ENCODE measurements at places on chromosomes 1 and 21. TPM values are rescaled to one million over a fixed set of nuclear protein-coding genes. Genes with fewer than 3 reads are reported as not detected.

DNA sequence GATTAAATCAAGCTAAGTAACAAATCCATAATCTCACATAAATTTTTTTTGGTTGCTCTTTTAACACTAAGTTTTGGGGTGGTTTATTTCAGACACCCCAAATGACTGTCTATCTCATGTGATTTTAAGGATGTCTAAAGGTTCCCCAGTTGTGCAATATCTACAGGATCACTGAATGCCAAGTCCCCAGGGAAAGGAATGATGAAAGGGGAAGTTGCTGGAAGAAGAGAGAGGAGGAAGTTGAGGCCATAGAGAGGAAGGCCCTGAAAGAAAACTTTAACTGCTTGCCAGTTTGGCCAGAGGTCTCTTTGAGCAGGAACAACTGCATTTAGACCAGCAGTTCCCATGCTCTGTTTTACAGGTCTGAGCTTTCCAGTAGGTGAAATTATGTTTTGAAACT lies 27.5 kb upstream of the SLC19A2 start:
- DNase-seq: no peak

- no peak for DNase-seq
Observed at GRCh38 chr1:94654459-94654858, 112.9 kb upstream of the F3 start.

- DNase-seq: peak; percentile 97
Observed at GRCh38 chr1:31376375-31377134, 3.7 kb upstream of the FABP3 start.

DNA sequence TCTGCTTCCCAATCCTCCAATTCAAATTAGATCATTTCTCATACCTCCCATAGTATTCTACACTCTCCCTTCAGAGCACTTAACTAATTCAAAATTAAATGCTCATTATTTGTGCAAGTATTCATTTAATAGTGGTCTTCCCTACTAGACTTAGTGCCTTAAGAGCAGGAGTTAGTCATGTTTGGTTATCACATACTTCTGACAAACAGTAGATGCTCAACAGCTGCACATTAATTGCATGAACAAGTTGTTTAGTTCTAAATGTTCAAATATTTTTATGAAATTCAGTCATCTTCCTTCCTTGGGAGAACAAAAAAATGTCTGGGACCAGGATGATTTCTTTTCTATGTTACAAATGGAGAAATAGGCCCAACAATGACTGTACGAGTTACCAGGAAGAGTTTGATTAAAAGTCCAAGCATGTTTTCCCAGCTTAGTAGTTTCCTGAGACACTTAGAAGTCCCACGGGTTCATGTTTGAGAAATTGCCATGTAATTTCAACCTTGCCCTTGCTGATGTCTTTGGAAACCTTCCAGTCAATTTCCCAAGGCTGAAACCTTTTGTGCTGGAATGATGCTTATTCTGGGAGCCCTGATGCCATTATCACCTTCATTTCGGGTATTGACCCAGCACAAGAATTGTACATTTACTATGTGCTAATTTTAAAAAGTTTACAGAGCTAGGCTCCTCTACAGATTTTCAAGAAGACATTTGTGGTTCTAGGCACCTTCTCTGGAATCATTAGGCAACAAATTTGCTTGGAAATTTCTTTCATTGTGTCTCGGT lies 437.9 kb upstream of the PLXNA2 start:
- no peak for DNase-seq

- DNase-seq: no peak
Observed at GRCh38 chr1:111867868-111868440, 112.3 kb downstream of the DDX20 start.

DNA sequence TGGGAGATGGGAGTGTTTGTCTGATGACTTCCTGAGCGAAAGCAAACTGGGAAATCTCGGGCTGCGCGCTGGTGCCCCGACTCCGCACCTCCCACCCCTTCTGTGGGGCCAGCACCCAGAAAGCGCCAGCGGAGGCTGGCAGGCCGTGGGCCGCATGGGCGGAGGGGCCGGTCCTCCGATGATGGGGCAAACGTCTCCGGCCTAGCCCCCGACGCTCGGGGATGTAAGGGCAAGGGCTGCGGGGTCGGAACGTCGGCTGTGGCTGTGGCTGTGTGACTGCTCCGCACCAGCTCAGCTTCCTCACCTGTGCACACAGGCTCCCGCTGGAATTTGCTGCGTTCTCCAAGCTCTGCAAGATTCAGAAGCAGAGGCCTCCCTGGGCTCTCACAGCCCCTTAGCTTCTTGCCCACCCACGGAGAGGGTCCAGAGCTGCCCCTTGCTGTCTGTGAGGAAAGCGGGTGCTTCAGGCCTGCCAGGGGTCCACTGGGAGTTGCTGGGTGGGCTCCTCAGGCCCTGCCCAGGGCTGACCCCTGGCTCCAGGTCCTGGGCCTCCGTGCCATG lies 35.0 kb downstream of the COL18A1 start:
- no peak for DNase-seq

- DNase-seq: no peak
Observed at GRCh38 chr1:212040629-212041412, 5.3 kb downstream of the DTL start.

Gene TLCD4
- 2.4 TPM for total RNA-seq

GRCh38 chr1:109792056-109792831 lies 28.5 kb upstream of the EPS8L3 start:
- peak; percentile 96 for DNase-seq

DNA sequence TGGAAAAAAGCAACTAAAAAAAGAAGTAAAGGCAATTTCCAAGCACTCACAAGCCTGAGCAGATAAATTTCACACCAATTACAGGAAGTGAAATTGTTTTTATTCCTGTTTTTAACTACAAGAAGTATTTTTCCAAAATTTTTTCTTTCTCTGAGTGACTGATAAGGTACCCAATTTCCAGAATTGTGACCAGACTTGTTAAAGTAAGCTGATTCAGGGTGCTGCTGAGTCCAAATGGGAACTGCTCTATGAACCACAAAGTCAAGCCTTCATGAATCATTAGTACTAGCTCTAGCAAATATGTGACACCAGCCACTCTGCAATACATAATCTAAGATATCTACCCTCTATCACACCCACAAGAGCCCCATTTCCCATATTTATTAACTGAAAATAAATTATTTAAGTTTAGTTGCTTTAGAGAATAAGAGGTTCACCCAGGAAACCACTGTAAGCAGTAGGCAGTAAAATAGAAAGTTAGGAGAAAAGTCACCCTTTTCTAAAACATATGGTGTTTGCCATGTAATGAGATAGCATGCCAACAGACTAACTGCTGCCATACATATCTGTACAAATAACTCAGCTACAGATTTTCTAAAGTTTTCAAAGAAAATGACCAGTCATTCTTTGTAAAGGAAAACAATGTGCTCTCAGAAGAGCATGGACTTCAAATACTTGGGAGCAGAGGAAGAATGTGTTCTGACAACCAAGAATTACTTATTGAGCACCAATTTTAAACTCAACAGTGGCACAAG lies 43.1 kb upstream of the TNFSF18 start:
- no peak for DNase-seq

GRCh38 chr1:10450836-10451235 lies 1.0 kb downstream of the CORT start:
- DNase-seq: no peak

Gene PEAR1
- total RNA-seq: 17.0 TPM

DNA sequence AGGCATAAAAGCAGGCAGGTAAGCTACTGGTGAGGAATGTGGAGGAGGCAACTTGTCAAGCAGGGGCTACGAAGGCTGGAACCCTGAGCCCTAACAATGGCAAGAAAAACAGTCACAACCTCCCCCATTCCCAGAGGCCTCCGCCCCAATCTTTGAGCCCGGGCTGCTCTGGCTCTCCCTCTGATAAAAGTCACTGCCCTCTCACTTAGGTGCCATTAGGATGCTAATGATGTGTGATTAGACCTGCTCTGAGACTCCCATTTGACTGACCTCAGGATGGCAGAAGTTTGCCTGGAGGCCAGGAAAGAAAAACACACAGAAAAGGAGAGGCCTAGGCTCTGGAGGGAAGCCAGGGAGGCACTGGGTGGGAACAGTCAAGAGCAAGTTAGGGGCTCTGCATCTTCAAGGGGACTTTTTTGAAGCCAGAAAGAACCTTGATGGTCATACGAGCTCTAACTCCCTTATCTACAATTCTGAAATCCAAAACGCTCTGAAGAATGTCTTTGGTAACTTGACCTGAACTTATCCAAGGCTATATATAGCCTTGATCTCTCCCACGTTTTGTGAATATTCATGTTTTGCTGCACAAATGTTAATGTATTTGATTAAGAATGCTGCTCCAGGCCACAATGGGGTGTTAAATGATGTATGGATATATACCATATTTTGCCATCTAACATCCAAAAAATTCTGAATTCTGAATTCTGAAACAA lies 98.9 kb downstream of the TRABD2B start:
- DNase-seq: no peak

GRCh38 chr1:57003398-57004139 lies 37.8 kb upstream of the C8B start:
- DNase-seq: no peak

GRCh38 chr1:227191607-227192006 lies 126.7 kb downstream of the CDC42BPA start:
- DNase-seq: peak; percentile 2

- DNase-seq: no peak
Observed at GRCh38 chr1:219476116-219476515, 136.8 kb downstream of the ZC3H11B start.

DNA sequence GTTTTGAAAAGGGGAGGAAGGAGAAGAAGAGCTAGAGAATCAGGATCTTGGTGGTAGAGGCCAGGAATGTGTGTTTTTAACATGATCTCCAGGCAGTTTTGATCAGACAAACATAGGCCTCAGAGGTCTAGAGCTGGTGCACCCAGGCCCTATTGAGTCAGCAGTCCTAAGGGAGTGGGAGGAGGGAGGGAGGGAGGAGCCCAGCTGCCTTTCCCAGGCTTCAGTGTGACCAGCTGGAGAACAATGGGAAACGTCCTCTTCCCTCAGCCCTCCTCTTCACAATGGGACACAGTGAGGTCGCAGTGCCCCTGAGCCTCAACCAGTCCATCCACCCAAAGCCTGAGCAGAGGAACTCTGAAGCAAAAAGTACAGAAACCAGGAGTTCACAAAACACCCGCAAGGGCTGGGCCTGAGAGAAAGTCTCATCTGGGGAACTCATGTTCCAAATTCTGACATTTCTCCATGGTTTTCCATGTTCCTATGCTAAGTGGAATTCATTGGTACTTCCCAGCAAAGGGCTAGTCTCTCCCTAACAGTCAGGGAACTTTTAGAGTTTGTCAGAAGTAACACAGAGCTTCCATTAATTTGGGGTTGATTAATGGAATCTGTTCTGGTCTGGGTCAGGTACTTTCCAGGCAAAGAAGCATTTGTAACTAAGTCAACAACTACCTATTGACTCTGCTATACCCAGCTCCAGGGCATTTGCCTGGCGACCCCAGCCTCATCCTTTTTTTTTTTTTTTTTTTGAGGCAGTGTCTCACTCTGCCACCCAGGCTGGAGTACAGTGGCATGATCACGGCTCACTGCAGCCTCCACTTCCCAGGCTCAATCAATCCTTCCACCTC lies 37.5 kb downstream of the ELAPOR1 start:
- DNase-seq: peak; percentile 85

- DNase-seq: no peak
Observed at GRCh38 chr1:59554752-59555151, 257.9 kb downstream of the FGGY start.

DNA sequence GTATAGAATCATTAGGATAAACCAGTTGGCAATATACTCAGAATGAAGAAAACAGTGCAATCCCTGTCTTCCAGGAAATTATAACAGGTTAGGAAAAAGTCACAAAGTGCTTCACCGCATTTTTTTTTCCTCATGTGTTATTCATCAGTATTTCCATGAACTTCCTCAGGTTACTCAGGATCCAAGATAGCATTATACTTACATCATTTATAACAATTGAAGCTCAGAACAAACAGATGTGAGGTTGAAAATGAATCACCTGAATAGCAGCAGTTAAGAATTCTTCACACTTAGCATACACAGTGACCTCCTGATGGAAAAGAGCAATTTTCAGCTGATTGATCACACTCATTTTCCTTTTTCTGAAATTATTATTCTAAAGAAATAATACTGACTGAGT lies 1040.7 kb upstream of the B3GALT2 start:
- no peak for DNase-seq

Gene CELA3B
- total RNA-seq: not detected

DNA sequence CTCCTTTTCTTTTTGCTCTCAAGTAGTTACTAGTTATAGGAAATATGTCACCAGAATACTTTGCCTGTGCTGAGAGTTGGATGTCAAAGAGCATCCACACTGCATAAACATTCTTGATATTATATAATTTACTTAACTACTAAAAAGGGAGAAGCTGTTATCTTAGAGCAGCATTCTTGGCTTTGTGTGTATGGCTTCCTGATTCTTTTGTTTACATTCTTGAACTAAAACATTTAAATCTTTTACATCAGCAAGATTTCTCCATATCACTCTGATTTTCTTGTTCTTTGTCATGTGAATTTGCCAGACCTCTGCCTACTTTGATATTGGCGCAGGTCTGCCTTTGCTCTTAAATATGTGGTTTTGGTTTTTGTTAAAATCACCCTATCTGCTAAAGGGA lies 48.8 kb downstream of the SUCO start:
- DNase-seq: peak; percentile 42

GRCh38 chr1:158932171-158932570 lies 819 bp downstream of the PYHIN1 start:
- DNase-seq: no peak

- DNase-seq: no peak
Observed at GRCh38 chr1:64401285-64401684, 68.6 kb upstream of the CACHD1 start.

Gene CELA2A
- total RNA-seq: not detected

- no peak for DNase-seq
Observed at GRCh38 chr1:151156515-151156819, at the start of gene TNFAIP8L2. TNFAIP8L2 (plus strand) TSS chr1:151156649; CDS start chr1:151158698, 2,049 bp downstream.

DNA sequence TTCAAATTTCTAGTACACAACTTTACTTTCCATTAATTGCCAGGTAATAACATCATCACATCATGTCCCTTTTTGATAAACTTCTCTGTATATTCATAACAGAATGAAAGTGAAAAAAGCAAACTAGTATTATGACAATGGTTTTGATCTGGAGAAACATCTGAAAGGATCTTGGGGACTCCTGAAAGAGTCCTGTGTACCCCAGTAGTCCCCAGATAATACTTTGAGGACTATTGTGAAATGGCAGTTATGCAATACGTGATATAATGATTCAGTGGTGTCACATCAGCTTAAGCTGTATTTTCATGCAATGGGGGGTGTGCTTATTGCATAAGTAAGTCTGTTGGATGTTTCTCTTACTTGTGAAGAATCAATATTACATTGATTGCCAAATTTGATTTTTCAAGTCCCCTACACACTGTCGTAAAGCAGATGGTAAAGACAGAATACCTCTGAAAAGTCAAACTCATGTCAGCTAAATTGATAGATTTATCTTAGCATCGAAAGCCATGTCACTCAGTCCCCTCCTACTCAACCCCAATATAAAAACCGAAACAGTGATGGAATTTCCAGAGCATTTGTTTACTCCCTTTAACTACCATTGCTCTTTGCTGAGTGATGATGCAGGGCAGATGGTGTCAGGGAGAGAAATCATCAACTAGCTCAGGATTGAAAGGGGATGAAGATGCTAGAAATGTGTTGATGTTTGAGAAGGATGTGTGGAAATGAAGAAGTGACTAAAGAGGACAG lies 146.7 kb upstream of the C1orf105 start:
- DNase-seq: no peak
